ENCODE measurements at places on chromosomes 11 and 22. TPM values are rescaled to one million over a fixed set of nuclear protein-coding genes. Genes with fewer than 3 reads are reported as not detected.

DNA sequence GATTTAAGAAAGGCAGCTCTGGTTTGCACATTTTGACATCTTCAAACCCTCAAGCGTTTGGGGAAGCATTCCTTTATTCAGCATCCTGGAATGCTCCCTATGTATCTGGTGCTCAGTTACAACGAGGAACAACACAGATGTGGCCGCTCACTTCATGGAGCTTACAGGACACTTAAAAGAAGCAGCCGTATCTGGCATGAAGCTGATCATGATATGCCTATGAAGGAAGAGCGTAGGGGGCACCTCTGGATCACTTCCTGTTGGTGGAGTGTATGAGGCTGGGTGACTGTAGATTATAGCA lies 72.3 kb upstream of the TP53I11 start:
- DNase-seq = no peak

The GSTP1 gene
- total RNA-seq = 2,691 TPM

GRCh38 chr11:124762105-124762623 lies at the start of gene ESAM:
Gene ESAM (minus strand): TSS chr11:124762290. CDS start chr11:124762154, 136 bp downstream.
- DNase-seq = peak; percentile 83

The GGT1 gene
- 24.6 TPM for total RNA-seq
